ENCODE measurements at places on chromosomes 16 and 17.

DNA sequence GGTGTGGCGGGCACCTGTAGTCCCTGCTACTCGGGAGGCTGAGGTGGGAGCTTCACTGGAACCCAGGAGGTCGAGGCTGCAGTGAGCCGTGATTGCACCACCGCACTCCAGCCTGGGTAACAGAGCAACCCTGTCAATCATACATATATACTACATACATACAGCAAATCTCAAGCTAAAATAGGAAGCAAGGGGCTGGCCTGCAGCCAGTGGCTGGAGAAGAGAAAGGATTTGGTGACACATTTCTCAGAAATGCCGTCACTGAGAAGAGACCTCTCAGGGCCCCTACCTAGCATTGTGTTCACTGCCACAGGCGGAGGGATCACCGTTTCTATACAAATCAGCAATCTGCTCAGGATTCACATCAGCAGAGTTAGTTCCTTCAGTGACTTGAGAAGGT, 16.9 kb downstream of the NARF start:
- DNase-seq = no peak

- DNase-seq = no peak
Observed at GRCh38 chr17:39894681-39895376, 23.6 kb downstream of the GSDMB start.

GRCh38 chr17:15944759-15945526, at the start of gene ADORA2B:
ADORA2B (plus strand) TSS chr17:15945130; CDS start chr17:15945249, 119 bp downstream.
- DNase-seq = peak; percentile 65

DNA sequence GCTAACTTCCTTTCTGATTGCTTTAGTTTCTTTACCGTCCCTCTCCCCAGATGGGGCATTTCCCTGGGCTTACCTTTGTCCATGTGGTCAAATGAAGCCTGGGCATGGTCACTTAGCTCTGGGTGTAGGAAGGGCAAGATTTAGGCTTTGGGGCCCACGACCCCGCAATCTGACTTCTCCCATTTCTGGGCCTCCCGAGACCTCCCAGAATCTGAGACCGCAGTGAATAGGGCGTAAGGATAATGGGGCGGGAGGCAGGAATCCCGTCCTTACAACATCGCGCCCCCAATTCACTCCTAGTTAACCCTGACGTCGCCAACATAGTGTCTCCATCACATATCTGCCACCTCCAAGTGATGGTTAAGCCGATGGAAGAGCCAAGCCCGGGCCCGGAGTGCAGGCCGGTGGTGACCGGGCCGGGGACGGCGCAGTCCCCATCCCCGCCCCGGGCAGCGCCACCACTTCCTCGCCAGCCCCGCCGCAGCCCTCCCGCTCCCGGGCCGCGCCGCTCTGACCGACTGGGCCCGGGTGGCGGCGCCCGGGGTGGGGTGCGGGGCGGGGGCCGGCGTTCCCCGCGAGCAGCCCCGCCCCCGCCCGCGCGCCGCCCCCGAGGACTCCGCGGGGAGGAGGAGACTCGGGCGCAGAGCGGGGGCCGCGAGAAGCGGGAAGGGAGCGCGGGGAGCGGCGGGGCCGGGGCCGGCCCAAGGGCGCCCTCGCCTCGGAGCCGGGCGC, at the start of gene RHBDL3:
RHBDL3 (plus strand) TSS at position 641 of the 732 bp plus-strand sequence. CDS start 358 bp downstream, outside the sequence.
- peak; percentile 67 for DNase-seq

- peak; percentile 84 for DNase-seq
Observed at GRCh38 chr17:48596735-48597527, 3.4 kb upstream of the HOXB5 start.

GRCh38 chr16:1645914-1646525, 32.1 kb upstream of the JPT2 start:
- DNase-seq = peak; percentile 96

DNA sequence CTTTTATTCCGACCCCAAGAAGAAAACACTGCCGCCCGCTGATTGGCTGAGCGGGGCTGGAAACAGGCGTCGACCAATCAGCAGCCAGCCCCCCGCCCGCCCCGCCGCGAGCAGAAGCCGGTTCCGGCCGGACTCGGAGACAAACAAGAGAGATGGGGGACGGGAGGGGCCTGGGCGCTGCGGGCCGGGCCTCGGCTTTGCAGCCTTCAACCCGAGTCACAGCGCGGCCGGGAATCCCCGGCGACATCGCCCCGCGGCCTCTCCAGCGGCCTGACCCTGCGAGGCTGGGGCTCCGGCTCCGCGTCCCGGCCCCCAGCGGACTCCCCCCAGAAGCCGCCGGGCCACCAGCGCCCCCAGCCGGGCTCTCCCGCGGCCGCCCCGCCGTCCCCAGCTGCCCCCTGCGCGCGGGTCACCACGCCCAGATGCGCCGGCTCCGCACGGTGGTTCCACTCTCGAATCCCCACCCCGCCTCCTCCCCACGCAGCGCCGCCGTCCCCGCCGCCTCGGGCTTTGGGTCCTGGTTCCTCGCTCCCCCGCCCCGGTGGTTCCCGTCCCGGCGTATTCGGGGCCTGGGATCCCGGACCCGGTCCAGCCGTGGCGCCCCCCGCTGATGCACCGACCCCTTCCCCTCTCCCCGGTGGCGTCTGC, 346 bp upstream of the SLC43A2 start:
- peak; percentile 96 for DNase-seq

GRCh38 chr17:28949185-28950016, 1.9 kb downstream of the PHF12 start:
- peak; percentile 85 for DNase-seq

DNA sequence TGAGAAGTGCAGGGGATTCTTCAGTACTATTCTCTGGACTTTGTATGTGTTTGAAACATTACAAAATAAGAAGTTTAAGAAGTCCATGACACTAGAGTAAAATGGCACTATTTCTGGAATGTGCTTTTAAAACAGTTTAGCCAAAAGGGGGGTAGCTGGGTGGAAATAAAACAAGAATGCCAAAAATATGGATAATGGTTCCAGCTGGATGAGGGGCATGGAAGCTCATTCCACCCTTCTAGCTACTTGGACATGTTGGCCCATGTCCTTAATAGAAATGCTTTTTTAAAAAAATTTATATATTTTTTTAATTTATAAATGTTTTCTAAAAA, 13.1 kb downstream of the ZC3H7A start:
- DNase-seq = peak; percentile 20

DNA sequence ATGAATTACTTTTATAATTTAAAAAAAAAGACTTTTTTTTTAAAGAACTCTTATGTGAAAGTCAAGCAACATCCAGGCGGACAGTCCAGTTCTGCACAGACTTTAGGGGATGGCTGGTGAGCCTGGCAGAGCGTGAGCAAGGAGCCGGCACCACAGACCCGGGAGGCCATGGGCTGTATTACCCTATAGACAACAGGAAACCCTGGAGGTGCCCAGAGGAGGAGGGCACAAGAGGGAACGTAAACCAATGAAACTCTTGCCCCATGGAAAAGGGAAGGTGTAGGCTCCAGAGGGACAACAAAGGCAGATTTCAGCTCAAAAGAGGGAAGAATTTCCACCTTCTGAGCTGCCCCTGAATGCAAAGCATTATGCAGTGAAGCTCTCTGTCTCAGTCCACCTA, 25.5 kb upstream of the RPH3AL start:
- no peak for DNase-seq

DNA sequence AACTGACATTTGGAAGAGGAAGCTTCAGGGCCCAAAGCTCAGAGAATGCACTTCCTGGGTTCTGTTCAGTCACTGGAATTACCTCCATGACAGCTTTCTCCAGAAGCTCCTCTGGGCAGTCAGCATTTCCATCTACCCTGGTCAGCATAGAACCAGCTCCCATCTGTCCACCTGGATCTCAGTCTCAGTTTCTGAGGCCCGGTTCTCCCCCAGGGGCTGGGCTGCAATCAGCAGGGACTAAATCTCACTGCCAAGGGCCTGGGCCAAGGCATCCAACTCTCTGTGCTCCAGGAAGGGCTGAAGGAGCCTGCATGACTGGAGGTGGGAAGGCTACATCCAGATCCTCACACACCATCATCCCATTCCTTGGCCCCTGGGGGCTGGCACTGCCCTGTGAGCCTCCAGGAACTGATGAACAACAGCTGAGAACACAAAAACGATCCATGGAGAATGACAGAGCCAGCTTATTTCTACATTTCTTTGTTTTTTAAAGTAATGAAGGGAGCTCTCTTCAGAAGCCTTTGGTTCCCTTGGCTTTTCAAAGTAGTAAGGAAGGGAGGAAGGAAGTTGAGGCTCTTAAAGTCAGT, 66.3 kb upstream of the MRTFB start:
- no peak for DNase-seq

- no peak for DNase-seq
Observed at GRCh38 chr17:7408252-7408727, 645 bp downstream of the NLGN2 start.

GRCh38 chr16:70674221-70675014, 11.4 kb downstream of the MTSS2 start:
- no peak for DNase-seq

DNA sequence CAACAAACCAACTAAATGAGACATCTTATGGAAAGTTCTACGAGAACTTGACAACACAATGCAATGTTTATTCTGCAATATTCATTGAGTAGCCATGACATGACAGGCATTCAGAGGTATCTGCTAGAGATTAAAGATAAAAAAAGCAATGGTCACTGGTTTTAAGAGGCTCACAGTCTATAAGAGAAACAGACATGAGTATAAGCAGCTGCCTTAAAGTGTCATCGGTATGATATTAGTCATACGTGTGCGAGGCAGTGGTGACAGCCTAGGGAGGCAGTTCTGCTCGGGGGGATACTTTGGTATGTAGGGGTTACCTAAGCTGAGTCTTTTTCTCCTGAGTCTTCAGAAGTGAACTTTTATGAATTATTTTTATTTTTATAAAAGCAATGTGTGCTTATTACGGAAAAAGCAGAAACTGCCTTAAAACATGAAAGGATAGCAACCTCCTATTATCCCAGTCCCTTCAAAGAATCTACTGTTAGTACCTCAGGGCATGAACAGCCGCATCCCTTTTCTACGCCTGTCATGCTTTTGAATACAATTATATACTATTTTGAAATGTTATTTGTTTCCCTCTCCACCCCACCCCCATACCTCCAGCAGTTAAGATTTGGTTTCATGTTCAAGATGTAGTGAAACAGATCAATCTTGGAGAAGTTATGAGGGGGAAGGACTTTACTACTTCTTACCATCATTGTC, 7.7 kb downstream of the ST6GALNAC1 start:
- no peak for DNase-seq

GRCh38 chr17:18066866-18067265, 20.9 kb upstream of the DRG2 start:
- DNase-seq = no peak

DNA sequence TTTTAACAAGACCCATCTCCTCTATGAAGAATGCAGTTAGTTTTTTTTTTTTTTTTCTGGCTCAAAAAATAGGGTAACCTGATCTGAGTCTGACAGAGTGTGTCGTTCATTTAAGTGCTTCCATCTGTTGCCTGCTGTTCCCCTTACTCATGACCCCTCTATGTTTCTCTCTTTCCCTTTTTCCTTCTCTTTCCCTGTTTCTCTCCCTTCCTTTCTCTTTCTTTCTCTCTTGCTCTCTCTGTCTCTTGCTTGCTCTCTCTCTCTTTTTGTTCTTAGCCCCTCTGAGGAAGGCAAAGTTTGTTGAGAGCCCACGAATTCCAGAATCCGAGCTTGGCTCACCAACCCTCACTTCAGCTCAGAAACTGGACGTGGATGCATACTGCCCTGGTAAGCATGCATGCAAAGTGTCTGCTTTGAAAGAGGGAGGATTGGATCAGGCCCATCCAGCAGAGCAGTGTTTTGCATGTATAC, 185.0 kb downstream of the TANC2 start:
- peak; percentile 69 for DNase-seq

DNA sequence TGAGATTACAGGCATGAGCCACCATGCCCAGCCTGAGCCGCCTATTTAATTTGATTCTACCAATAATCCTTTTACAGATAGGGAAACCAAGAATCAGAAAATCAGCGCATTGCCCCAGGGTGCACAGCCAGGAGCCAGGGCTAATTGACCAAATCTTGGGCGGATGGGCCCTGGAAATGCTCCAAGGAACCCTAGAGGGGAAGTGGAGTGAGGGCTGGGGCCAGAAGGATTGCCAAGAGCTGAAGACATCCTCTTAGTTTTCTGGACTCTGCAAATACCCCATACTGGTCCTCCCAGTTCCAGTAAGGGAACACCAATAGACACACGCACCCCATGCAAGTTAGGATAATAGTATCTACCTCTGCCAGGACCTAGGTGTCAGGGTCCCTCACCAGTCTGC, 3.8 kb downstream of the FHOD1 start:
- DNase-seq = no peak

DNA sequence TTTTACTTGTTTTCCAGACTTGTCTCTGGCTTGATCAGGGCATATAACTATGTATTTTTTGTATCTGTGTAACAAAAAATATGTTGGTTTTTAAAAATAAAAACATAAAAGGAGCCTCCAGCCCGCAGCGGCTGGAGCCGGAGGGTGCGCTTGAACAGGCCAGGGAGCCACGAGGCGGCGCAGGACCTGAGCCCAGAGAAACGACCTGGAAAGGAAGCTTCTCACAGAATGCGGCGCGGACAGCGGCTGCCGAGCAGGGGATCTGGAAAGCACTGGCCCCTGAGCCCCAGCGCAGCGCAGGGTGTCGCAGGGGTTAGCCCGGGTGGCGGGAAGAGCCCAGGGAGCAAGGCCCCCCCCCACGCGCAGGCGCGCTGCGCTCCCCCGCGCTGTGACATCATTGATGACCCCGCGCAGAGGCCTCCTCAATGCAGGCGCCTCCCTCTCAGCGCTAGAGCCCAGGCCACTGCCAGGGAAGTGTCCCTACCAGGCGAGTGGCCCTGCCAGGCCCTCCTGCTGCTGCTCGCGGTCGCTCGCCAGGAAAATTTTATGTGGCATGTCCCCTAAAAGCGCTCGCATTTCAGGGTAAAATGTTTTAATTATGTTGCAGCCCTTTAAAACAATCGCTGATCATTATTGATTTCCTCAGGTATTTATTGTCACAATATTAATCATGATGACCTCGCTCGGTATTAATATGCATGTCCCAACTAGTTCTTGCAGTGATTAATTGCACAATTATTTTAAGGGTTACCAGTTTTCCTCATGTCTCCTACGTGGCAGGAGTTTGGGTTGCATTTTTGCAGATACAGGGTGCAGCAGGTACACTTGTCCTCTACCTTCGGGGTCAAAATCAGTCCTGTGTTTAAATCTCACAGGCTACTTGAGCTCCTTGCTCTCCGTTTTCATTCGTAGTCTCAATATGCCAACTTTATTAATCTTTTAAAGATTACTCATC, 134.2 kb downstream of the USP22 start:
- peak; percentile 91 for DNase-seq

- peak; percentile 71 for DNase-seq
Observed at GRCh38 chr16:26642047-26642664, 424.6 kb upstream of the C16orf82 start.
